ENCODE measurements at places on chromosomes 13 and 19.
A peak's percentile ranks its signal among the peaks of the same experiment; 100 is the strongest.

DNA sequence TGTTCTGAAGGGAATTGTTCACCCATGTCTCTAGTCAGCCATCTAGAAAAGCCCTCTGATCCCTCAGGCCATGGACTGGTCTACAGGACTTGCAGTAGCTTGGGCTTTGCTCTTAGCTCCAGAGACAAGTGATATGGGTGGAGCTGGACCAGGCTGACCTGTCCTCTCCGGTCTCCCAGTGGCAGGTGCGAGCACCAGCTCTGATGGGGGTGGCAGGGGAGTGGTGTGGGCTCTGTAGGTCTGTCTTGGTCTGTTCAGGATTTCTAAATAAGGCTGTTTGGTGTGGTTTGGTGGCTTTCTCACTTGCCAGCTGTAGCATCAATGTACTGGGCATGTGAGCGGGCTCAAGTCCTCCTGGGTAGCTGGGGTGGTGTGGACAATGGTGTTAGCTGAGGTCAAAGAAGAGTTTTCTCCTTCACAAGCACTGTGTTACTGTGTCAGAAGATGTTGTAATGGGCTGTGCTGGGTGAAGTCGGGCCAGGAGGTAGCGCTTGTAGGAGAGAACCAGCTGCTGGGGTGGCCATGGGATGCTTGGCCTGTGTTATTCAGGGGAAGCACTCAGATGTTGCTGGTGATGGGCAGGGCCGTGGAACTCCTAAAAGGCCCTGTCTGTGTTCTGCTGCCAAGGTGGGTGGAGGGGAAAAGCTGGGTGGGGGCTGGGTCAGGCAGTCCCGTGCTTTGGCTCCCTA, 16.9 kb downstream of the GPC6 start:
- DNase-seq: no peak

GRCh38 chr13:112444416-112445399, 68.6 kb downstream of the SPACA7 start:
- no peak for DNase-seq

GRCh38 chr19:2484178-2484937, 8.4 kb downstream of the GADD45B start:
- DNase-seq: no peak

GRCh38 chr19:5403968-5404640, 51.1 kb upstream of the ZNRF4 start:
- peak; percentile 30 for DNase-seq

- DNase-seq: no peak
Observed at GRCh38 chr13:93328943-93329342, 102.3 kb downstream of the GPC6 start.

- no peak for DNase-seq
Observed at GRCh38 chr13:73991384-73991783, 142.8 kb downstream of the KLF12 start.

DNA sequence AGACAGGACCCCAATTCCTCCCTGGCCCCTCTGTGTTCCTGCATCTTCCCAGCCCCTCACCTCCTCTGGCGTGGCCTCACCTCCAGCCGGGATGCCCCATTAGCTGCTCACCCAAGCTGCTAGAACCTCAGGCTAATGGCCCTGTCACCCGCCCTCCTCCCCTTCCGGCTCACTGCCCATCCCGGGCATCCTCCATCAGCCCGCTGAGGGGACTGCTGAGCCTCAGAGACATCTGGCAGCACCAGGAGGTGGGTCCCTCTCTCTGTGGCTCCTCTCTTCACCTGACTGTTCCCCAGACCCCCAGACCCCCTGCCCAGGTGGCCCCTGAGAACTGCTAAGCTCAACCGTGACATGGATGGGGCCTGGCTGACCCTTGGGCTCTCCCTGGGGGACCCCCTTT, 2.9 kb downstream of the FFAR1 start:
- no peak for DNase-seq

DNA sequence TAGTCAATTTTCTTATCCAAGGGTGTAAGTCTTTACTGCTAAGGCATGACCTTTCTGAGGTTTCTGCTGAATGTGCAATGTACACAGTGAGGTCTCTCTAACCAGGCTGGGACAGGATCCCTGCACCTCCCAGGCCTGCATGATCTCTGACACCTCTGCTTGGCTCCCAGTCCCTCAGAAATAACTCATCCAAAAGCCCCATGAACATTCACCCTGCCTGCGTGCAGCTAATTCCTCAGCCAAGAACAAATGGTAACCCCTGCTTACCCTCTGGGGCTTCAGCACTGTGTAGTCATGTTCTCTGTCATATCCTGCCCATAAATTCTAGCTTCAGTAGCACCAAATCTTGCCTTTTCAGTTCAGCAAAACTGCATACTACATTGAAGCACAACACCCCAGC, 1146.3 kb upstream of the MIR17HG start:
- DNase-seq: no peak
